NCI-H1417 treated with DMSO at 0.1 percent for 48 hours (cell line): ENCODE measurements at places on chromosomes 6 and 20.
A peak's percentile ranks its signal among the peaks of the same experiment; 100 is the strongest.

- no peak for DNase-seq
These were observed 142.1 kb upstream of the PHACTR3 start for GRCh38 chr20:59462249-59462648.

- no peak for DNase-seq
These were observed 174.6 kb downstream of the ADGRG6 start for GRCh38 chr6:142476452-142476851.

GRCh38 chr20:3470627-3471396, at the start of gene ATRN:
Gene ATRN (plus strand): TSS chr20:3471018. CDS start chr20:3471108, 90 bp downstream.
- peak; percentile 39 for DNase-seq

DNA sequence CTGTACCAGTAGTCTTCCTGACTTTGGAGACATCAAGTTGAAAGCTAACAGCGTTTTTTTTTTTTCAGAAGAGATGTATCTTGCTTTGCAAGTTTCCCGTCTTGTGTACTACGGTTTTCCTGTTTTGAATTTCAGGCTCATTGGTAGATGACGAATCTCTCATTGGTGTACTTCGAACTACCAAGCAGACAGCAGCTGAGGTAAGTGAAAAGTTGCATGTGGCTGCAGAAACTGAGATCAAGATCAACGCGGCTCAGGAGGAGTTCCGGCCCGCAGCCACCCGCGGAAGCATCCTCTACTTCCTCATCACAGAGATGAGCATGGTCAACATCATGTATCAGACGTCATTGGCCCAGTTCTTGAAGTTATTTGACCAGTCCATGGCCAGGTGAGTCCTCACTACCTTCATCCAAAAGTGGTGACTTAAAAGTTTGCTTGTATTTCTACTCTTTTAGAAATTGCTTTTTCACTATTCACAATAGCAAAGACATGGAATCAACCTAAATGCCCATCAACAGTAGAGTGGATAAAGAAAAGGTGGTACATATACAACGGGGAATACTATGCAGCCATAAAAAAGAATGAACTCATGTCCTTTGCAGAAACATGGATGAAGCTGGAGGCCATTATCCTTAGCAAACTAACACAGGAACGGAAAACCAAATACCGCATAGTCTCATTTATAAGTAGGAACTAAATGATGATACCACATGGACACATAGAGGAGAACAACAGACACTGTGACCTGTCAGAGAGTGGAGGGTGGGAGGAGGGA, 110.6 kb upstream of the GLP1R start:
- DNase-seq = no peak

DNA sequence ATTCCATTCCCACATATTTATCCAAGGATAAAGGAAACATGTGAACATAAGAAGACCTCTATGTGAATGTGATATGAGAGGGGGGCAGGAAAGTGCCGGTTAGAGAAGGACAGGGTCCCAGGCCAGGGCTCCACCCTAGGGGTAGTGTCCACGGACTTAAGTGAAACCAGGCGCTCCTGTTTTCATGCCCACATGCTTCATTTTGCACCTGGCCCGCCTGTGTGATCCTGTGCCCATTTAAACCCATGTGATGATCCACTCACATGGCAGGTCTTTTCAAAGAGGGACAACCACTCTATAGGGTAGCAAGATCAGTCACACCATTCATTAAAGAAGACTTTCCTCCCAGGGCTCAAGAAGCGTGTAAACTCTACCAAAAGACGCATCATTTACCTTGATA, 865.3 kb upstream of the GJE1 start:
- DNase-seq = no peak

DNA sequence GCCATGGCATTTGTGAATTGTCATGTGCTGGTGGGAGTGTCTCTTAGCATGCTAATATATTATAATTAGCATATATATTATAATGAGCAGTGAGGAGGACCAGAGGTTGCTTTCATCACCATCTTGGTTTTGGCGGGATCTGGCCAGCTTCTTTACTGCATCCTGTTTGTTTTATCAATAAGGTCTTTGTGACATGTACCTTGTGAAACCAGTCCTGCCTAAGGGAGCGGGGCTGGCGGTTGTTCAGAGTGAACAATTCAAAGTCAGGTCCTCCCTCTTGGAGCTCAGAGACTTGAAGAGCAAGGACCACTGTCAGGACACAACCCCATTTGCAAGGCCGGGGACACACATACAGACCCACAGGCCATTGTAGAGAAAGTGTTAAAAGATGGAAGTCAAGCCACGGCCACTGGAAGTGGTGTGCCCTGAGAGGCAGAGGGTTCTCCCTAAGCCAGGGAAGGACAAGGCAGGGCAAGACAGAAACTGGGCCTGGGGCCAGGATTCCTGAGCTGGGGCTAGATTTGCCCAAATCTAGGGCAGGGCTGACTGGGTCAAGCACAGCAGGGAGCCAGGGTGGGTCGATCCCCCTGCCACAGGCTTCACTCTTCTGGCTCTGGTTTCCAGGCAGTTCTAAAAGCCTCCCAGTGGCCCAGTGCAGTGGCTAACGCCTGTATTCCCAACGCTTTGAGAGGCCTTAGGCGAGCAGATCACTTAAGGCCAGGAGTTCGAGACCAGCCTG, 14.2 kb downstream of the SLC52A3 start:
- no peak for DNase-seq

GRCh38 chr20:561437-562231, 18.0 kb upstream of the CSNK2A1 start:
- peak; percentile 16 for DNase-seq

DNA sequence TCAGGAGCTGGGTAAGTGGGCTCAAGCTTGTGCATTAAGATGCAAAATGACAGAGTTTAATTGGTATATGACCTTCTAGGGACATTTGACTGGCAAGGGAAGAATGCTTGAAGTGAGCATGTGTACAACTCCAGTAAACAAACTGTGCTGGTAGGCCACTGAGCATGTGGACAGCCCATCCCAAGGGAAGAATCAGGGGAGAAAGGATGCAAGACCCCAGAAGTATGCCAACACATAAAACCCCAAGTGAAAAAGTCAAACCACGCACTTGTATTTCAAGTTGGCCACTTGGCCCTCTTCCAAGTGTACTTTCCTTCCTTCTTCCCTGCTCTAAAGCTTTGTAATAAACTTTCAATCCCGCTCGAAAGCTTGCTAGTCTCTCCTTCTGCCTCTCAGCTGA, 10.4 kb upstream of the THBD start:
- DNase-seq = no peak

DNA sequence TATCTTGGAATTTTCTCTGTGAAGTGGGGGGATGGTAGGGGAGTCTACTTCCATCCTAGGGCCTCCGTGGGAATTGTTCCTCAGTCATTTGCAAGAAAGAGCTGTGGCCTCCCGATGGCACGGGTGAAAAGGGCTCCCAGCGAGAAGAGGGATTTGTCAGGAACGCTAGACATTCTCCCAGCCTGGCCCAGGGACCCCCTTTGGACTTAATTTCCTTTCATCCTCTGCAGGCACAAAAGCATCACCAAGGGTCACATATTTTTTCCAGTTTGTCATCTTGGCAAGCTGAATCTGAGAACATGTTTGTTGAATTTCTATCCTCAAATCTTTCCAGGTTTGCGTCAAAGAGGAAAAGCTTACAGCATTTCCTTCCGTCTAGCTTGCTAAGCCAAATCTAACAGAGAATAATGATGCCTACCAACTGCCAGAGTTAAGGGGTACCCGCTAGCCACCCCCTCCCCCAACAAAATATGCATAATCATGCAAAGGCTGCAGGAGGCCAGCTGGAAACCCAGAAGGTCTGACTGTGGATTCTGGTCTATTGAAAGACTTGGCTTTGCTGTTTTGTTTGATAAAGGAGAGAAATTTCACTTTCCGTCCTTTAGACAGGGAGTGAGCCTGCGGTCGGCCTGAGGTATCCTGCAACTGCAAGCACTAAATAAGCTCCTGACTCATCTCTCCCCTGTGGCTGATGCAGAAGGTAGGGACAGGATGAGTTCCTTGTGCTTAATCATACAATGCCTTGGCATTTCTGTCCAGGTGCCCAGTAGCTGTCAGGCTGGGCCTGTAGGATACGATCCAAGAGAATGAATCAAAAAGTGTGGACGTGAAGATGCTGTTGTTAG, 23.1 kb downstream of the PSMG4 start:
- DNase-seq = no peak

DNA sequence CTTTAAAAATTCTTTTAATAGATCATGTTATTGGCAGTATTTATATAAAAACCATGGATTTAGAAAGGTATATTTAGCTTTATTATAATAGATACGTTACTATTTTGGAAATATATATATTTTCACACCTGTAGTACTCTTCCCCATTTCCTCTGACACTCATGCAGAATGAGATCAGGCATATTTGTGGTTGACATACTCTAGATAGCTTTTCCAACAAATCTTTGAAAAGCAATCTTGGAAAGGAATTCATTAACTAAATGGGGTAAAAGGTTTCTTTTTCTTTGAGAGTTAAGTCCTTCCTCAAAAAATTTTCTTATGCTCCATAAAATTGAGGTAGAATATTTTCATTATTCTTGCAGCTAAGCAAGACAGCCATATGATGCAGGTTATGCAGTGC, 14.5 kb downstream of the ASF1A start:
- no peak for DNase-seq

DNA sequence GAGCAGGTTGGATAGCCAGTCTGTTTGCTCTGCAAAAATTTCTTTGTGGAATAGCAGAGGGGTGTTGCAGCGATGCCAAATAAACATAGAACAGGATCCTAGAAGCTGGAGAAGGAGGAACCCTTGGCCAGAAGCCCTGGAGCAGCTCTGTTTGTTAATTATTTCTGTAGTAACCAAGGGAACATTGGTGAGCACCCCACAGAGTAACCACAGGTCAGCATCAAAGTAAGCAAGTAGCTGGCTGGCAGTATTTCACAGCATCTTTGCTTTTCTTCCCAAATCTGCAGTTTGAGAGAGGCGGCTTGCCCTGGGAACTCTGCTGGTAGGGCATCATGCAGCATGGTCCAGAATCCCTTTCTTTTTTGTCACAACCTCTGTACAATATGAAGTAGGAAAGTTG, 12.7 kb upstream of the APMAP start:
- no peak for DNase-seq

GRCh38 chr6:14284969-14285590, 167.5 kb downstream of the CD83 start:
- no peak for DNase-seq

- DNase-seq = no peak
These were observed 7.9 kb upstream of the HLA-E start for GRCh38 chr6:30481211-30481964.

DNA sequence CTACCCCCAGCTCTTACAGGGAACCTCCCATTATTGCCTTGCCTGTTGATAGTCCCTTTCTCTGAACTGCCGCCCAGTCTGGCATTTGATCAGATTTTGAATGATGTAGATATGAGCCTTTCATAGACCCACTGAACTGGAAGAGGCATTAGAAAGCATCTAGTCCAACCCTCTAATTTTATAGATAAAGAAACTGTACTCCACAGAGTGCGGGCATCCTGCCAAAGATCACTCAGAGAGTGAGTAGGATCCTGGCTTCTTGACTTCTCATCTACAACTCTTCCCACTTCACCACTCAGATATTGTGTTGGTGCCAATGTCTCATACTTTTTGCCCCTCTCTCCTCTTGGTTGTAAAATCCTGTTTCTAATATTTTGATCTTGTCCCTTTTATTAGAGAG, 179.2 kb upstream of the BMP2 start:
- DNase-seq = no peak

DNA sequence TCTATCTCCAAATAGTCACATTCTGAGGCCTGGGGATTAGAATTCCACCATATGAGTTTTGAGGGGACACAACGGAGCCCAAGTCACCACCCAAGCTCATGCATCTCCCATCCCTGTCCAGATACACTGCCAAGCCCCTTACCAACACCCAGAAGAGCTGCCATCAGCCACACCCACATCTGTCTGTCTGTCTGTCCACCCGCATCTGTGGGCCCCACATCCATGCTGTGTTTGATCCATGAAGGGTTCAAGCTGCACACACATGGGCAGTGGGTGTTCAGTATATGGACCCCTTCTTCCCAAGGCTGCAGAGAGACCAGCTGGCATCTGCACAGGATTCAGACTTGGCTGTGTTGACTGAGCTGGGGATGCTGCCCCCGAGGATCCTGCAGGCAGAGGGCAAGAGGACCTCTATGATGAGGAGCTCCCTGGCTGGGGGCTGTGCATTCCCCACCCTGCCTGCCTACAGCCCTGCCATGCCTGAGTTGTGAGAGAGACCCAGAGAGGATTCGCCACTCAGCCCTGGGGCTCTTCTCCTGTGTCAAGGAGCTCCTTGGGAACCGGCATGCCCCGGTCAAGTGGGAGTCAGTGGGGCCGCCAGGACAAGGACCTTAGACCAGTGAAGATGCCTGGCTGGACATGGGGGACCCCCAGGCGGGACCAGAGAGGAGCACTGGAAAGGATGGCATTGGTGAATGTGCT, 206.4 kb downstream of the SYNDIG1 start:
- DNase-seq = no peak

- no peak for DNase-seq
These were observed 38.4 kb upstream of the SLC22A16 start for GRCh38 chr6:110514818-110515217.

DNA sequence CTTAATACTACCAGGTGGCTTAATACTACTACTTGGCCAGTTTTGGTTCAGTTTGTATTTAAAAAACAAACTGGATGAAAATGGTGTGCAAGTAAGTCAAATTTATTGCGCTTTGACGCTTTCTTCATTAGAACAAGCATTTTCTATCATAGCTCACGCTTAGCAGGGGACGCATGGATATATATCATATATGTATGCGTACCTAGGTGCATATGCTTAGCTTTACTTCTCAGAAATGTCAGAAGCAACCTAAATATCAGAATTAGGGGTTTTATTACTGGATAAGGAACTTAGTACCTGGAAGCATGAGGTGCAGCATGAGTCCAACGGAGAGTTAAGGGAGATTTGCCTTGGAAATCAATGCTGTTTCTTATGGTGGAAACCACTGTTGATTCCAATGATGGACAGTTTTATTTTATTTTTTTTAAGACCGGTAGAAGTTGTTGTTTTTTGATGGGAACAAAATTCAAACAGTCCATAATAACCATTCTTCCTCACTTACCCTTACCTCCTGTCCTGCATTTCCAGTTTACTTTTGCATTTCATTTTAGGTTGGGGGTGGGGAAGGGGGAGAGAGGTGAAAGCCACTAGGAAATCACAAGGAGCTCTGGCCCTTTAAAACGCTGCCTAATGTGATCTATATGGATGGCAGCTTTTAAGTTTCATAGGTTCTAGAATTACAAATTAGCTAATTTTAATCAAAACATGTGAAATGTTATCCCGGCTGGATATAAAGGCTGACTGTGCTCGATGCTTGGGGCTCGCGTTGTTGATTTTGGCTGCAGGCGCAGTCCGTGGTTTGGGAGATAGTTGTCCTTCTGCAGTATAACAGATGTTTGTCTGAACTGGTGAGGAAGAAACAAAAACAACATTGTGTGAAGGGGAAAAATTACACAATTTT, 2.1 kb downstream of the SOBP start:
- DNase-seq = no peak

- no peak for DNase-seq
These were observed 72.6 kb upstream of the THBS2 start for GRCh38 chr6:169326067-169326799.

GRCh38 chr6:145139140-145139850, 596.0 kb downstream of the EPM2A start:
- peak; percentile 42 for DNase-seq
